ENCODE measurements at places on chromosomes 2 and 18. TPM values are rescaled to one million over a fixed set of nuclear protein-coding genes. Genes with fewer than 3 reads are reported as not detected.

The PHLPP1 gene
- polyA plus RNA-seq = not detected

DNA sequence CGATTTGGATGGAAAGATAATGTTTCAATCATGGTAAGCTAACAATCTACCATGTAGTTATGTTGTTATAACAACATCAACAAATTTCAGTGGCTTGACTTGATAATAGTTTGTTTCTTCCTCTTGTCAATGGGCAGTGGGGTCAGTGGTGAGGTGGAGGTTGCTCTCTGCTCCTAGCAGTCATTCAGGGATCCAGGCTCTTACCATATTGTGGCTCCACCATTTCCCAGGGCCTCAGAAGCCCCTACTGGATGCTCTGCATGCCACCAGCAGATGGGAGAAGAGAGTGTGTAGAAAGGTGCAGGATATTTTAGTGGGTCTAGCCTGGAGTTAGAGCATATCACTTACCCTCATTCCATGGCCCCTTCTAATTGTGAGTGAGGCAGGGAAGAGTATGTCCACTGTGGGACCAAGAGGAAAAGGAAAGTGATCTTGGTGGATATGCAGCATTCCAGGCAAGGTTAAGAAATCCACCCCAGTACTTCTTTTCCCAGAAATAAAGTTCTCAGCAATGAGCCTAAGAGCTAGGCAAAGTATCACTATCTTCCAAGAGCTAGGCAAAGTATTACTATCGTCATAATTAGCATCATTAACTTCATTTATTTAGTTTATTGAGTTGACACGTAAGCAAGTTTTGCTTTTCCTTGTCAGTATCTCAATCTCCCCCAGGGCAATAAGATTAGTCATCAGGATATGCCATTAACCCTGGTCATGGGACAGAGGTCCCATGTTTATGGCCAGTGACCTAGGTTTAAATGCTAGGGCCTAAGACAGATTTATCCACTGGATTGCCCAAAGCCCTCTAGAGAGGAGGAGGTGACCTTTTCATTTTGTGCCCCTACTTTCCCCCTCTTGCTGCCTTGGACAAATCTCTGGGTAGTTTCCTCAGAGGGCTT, 4.2 kb upstream of the IWS1 start:
- DNase-seq = no peak

DNA sequence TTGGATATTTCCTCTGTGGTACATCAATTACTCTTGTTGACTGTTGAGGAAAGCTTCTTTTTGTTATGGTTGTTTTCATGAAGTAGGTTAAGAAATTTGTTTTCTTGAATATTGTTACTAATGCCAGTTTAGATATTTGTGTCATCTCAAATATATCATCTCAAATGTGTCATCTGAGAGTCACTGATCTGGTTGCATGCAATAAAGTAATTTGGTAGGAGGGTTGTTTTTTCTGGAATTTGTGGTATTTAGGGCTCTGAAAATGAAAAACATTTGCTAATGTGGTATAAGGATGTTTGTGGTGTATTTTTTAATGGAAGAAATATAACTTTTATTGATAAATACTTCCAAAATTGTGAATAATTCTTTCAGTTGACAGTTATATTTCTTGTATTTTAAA, 117.7 kb downstream of the GREB1L start:
- DNase-seq = no peak

DNA sequence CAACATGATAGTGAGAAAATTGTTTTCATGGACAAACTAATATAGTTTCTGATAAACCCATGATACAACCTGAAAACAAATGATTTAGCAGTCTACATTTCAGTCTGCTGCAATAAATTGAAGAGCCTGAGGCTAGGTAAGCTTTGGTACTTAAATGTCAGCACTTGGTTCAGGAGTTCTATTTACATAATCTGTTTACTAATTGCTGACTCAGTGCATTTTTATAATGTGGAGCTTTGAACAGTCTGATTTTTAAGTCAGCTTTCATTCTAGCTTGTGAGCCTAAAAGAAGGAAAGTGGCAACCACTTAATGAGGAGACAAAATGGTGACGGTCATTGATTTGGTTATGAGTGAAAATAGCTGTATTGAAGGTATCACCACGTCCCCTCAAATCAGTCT, 488.6 kb downstream of the CPS1 start:
- DNase-seq = no peak

DNA sequence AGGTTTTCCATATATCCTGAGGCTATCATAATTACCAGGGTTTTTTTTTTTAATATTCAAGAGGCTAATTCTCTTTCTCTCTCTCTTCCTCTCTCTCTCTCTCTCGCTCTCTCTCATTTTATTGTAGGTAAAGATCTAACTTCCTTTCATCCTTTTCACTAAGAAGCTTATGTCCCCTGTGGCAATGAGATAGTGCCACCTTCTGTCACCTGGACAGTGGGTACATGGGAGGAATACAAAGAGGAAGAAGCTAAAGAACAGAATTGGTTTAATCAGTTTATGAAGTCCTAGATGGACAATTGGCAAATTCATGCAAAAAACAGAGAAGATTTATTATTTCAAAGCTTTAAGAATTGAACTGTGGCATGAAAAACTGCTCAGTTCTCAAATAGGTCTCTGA, 1582.3 kb upstream of the TMEFF2 start:
- DNase-seq = no peak

Data from immature natural killer cell (primary cell).